ENCODE measurements at places on chromosomes 11 and 22.

DNA sequence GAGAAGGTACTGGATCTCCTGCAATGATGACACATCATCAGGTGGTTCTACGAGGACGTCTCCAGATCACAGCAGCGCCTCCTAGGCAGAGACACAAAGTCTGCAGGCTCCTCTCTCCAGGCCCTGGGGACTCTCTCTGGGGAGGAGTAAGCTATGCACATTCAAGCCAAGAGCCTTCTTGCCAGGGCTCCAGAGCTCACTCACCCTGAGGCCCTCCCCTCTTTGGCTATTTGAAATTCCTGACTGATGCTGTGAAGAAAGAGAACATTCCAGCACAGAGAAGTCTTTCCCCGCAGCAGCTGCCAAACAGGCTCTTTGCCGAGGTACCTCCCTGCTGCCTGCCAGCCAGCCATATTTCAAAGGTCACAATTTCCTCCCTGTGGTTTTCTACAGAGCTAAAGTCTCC, 204.9 kb downstream of the CSNK2A3 start:
- DNase-seq = no peak

- no peak for DNase-seq
These were observed 8.9 kb upstream of the DCHS1 start for GRCh38 chr11:6664551-6664950.

GRCh38 chr11:118102721-118103261, 16.0 kb upstream of the SMIM35 start:
- no peak for DNase-seq

GRCh38 chr11:132100583-132100982, 730.2 kb downstream of the NTM start:
- no peak for DNase-seq

DNA sequence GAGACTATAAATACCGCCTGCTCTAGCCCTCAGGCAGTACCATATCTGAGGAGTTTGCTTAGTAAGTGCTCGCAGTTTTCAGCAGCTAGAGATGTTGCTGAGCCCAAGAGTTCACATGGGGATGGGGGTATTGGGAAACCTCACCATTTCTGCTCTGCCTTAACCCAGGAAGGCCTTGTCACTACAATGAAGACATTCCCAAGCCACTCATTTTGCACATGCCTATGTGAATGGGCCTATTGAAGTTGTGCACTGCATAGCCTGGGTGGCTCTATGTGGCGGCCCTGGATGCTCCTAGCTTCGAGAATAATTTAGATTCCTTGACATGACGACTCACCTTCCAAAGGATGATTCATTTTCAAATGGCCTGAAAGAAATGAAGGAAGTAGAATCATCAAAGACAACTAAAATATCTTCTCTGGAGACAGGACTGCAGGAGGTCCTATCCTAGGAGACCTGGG, 163.4 kb downstream of the ADAMTS15 start:
- no peak for DNase-seq

GRCh38 chr11:22753416-22753815, 76.2 kb downstream of the SVIP start:
- DNase-seq = no peak

DNA sequence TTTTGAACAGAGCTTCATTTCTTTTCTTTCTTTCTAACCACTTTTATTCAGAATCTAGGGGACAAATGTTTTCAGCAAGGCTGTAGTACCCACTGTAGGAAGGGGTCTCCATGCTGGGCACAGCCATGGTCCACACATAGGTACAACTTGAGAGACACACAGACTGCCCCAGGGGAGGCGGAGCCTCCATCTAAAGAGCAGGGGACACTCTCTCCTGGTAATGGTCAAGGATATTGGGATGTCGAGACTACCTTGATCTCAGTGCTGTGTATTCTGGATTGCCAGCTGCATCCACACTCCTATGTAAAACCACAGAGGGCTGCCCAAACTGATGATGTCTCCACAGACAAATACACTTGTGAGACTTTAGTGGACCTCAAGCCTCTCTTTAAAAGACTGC, 2.9 kb upstream of the APOL3 start:
- no peak for DNase-seq

DNA sequence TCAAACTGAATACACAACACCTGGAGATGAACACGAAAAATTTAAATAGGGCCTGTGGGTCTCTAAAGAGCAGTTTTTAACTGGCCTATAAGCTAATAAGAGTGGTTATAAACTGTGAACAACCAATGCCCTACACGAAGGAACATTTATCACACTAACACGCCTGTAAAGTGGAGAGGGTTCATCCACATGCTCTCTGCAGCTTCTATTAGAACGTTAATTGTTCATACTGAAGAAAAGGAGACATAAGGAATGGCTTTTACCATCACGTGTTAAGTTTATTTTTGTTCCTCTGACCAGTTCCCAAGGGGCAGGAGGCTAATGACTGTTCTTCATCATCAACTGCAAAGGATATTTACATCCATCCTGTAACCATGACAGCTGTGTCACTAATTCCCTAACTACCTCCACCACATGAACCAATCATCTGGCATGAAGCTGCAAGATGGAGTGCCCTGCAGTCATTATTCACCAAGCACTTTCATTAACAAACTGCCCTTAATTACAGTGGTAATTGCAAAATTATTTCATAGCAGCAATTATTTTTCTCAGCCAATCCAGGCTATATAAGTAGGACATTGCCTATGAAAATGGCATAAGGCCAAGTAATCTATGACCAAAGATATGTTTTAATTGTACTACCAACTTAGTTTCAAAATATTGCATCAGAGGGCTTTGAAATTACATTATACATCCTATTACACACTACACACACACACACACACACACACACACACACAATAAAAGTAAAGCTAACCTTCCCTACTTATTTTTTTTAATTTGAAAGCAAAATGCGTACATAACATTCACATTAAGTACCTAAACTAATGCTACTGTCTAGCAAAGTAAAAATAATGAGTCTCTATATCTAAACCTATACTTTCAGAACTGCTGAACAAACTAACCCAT, 186.7 kb downstream of the CADM1 start:
- peak; percentile 99 for DNase-seq

- no peak for DNase-seq
These were observed 24.4 kb downstream of the PI4KA start for GRCh38 chr22:20834206-20834605.

- no peak for DNase-seq
These were observed 242.3 kb upstream of the TBCEL start for GRCh38 chr11:120781486-120782120.

DNA sequence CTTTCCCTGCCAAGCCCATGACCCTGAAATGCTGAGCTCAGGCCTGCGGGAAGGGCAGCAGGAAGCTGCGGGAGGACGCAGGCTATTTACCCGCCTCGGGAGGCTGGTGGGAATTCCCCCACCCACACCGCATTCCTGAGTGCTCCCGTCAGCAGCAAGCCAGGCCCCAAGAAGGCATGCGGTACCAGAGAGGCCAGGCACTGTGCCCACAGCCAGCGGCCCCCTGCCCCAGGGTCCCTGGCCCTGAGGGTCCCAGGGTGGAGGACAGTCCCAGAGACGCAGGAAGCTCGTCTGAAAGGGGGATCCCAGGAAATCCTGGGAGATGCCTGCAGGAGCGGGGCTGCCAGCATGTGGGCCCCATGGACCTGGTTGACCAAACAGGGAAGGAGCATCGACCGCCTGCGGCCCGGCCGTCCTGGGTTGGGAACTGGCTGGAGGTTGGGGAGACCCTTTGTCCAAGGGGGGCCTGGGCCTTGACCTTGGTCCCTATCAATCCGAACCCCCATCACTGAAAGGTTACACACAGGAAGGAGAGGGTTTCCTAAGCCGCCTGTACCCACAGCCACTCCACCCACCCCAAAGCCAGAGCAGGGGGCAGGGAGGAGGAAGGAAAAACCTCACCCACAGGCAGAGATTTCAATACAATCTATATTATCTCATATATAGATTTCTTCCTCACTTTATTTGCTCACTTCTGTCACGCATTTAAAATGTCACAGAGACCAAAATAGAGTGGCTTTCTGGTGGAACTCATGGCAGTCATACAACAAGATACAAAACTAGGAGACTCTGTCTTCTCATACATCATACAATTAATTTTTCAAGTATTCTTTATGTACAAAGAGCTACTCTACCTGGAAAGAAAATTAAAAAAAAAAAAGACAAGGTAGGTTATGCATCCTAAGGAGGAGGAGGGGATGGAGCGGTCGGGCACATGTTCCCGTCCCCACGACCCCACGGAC, 17.1 kb downstream of the MAFF start:
- no peak for DNase-seq

- no peak for DNase-seq
These were observed 51.4 kb upstream of the WNT7B start for GRCh38 chr22:46028106-46028991.

DNA sequence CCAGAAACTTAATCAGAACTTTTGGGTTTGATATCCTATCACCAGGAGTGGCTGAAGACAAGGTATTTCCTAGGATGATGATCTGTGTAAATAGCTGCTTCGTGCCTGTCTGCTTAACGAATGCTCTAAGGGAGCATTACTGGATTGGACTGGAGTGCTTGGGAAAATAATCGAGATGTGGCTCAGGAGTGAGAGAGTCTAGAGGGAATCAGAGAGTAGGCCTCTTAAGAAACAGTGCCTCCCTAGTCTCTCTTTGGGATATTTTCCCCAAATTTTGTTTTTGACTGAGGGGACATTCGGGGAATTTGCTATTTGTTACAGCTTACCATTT, 2.5 kb downstream of the MAML2 start:
- no peak for DNase-seq

GRCh38 chr11:45411228-45411946, 125.2 kb upstream of the SYT13 start:
- no peak for DNase-seq

DNA sequence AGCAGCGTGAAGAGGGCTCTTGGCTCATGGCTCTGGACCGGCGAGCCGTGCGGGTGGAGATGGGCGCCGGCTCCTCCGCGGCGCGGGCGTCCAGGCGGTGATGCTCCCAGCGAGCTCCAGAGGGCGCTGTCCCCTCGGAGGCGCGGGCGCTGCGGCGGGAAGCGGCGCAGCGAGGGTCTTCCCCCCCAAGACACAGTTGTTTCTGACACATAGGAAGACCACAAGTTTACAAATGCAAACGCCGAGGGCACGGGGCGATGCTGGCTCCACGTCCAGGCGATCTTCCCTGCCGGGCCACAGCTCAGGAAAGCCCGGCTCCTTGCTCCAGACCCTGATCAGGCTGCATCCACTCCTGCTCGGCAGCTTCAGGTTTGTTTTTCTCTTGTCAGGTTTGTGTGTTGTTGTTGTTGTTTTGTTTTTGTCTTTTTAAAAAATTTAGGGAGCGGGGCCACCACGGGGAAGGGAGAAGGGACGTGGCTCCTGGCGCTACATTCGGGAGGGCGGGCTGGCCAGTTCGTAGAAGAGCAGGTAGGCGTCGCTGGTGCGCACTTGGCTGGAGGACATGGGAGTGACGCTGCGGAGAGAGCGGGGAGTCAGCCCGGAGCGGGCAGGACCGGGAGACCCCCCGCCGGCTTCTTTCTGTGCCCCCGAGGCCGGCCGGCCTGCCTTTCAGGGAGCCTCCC, 10.0 kb upstream of the MFRP start:
- peak; percentile 85 for DNase-seq

- no peak for DNase-seq
These were observed 583 bp downstream of the MRPL23 start for GRCh38 chr11:1947592-1948237.

GRCh38 chr22:28120691-28121592, 201.9 kb upstream of the PITPNB start:
- no peak for DNase-seq

GRCh38 chr11:95684701-95685100, 104.9 kb downstream of the FAM76B start:
- no peak for DNase-seq

GRCh38 chr11:84408946-84409411, 1122.8 kb upstream of the CCDC90B start:
- DNase-seq = no peak

GRCh38 chr22:45504373-45505341, 2.0 kb downstream of the FBLN1 start:
- DNase-seq = no peak

- DNase-seq = no peak
These were observed 12.5 kb downstream of the HIRA start for GRCh38 chr22:19419086-19419463.

DNA sequence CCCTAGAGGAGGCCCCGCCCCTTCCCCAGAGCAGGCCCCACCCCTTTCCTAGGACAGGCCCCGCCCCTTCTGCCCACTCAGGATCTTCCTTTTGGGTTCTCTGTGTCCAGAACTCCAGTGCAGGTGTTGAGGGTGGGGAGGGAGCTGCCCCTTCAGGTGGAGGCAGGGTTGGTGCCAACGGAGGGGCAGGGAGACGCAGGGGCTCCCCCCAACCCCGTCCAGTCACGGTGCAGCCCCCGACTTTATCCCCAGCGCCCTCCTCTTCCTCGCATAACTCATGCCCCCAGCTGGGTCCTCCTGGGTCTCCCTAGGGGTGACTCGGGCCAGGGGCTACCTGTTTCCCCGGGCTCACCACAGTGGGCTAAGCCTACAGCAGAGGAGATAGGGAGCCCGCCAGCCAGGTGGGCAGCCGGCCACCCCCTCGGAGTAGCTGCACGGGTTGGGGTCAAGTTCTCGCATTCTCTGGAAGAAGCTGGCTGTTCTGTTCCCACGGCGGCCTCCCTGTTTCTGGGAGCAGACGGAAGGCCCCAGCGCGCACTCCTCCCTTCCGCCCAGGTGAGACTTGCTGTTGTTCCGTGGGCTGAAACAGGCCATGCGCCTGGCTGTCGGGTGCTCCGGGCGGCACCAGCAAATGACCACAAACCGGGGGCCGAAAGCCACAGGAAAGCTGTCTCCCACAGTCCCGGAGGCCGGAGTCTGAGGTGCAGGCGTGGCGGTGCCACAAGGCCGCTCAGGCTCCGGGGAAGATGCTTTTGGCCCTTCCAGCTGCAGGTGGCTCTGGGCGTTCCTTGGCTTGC, 38.9 kb downstream of the MUC2 start:
- no peak for DNase-seq

- DNase-seq = no peak
These were observed 22.3 kb downstream of the RTN4R start for GRCh38 chr22:20245577-20246367.

- peak; percentile 78 for DNase-seq
These were observed 26.4 kb downstream of the LRFN4 start for GRCh38 chr11:66883016-66883965.

DNA sequence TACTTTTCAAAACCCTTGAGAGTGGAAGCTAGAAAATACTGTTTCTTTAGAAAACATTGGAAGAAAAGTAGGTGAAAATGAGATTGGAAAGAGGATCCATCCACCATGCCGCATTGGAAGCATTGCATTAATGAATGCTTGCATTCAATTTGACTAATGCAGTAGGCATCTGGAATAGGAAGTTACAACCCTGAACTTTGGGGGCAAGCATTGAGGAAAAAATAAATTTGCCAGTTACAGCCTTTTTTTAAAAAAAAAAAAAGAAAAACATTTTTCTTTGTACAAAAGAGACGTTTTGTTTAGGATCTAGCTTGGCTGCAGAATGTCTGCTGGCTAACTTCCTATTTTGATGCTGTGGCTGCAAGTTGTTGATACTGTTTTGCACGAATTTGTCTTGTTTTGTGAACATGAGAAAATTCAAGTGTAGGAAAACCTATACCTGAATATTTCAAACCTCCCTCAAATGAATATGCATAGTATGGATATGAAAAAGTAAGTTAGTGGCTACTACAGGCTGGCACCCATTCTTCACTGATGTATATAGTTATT, 28.1 kb downstream of the RTN3 start:
- DNase-seq = no peak

GRCh38 chr11:96161307-96162089, 181.5 kb downstream of the MAML2 start:
- no peak for DNase-seq

- DNase-seq = no peak
These were observed 96.5 kb upstream of the NCAM1 start for GRCh38 chr11:112864672-112865071.

- DNase-seq = no peak
These were observed 70.7 kb downstream of the TEAD1 start for GRCh38 chr11:12744826-12745502.
